ENCODE measurements at places on chromosomes 3 and 15. TPM values are rescaled to one million over a fixed set of nuclear protein-coding genes. Genes with fewer than 3 reads are reported as not detected.

Gene SYNPR
- not detected for total RNA-seq

Gene TPRG1
- total RNA-seq: 0.45 TPM

Gene PIERCE2
- total RNA-seq: 4.1 TPM

Gene CADPS
- total RNA-seq: not detected

Gene IL17RB
- total RNA-seq: not detected

Gene FANCD2
- 28.9 TPM for total RNA-seq

Gene UACA
- 24.4 TPM for total RNA-seq

Gene GRAMD1C
- 4.1 TPM for total RNA-seq

Gene GASK1A
- total RNA-seq: 0.11 TPM

Gene SNX33
- 10.5 TPM for total RNA-seq

Gene PLXNA1
- total RNA-seq: 43.8 TPM

Gene MAGI1
- 3.6 TPM for total RNA-seq

Gene GHRL
- not detected for total RNA-seq

Gene COL7A1
- 2.0 TPM for total RNA-seq

Gene GOLGA8T
- not detected for total RNA-seq

DNA sequence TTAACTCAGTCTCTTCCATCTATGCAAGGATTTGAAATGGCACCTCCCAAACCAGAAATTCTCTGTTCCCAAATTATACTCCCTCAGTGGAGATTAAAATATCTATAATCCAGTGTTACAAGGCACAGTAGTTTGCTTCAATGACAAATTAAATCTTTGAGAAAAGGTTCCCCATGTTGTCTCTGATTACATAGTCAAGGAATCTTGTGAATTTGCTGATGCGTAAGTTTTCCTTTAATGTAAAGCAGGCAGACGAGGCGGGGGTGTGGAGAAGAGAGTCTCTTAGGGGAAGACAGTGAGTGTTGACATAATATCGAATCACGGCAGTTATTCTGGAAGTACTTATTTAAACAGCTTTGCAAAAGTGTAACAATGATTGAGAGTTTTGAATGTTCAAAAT, 236.4 kb upstream of the RARB start:
- no peak for DNase-seq

- DNase-seq: no peak
Observed at GRCh38 chr3:190692256-190692655, 170.2 kb downstream of the GMNC start.

DNA sequence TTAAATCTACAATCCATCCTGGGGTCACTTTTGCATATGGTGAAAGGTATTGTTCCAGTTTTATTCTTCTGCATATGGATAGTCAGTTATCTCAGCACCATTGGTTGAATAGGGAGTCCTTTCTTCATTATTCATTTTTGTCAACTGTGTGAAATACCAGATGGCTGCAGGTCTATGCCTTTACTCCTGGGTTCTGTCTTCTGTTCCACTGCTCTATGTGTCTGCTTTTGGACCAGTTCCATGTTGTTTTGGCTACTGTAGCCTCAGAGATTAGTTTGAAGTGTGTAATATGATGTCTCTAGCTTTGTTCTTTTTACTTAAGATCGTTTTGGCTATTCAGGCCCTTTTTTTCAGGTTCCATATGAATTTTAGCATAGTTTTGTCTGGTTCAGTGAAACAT, 795.8 kb downstream of the OTOL1 start:
- no peak for DNase-seq

DNA sequence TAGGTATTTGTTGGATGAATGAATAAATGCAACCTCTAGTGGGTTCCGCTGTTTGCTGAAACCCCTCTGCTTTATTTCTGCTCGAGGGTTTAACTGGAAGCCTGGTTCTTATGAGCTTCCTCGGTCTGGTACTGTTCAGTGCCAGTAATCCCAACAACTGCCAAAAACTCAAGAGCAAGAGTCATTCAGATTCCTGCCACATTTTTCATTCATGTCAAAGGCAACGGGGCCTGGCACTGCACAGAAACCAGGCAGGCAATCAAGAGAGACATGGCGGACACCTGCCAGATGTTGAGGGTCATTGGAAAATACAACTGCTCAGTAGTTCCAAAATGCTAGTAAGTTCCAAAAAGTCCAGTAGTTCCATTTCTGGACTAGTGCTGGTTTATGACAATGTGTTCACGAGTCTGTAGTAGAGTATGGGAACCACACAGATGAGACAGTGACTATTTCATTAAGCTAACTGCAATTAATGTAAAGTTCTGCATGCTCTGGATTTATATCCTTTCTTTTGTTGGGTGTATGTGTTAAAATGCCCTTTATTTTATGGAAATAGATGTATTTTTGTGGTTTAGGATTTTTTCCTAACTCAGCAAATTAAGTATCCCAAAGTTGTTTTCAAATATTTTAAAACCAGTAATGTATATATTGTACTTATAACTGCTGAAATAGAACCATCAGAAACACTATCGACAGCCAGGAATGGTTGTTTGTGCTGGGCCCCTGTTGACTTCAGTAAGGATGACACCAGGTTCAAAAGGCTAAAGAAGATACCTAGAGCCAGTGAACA, 22.7 kb upstream of the TMEM41A start:
- no peak for DNase-seq

DNA sequence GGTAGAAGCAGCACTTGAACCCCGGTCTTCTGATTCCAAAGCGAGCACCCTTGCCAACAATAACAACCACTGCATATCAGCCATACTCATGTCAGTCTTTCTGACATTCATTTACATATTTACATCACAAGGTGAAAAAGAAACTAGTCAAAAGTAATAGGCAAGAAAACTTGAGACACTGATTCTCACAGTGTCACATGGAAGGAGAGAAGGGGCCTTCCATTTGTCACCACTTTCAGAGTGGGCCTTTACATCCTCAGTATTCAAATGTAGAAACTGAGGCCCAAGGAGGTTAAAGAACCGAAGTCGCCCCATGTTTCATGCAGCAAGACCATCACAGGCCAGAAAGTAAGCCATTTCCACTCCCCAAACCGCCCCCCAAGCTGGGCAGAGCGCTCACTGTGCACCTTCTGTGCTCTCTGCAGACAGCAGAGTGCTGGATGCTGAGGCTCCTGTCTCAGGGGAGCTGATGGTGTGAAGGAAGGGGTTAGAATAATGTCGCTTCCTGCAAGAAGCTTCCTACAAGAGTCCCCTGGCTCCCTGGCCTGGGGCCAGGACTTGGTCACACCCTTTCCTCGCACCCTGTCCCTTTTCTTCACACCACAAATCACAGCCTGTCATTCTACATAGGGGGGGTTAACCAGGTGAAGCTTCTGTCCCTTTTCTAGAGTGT, 260.1 kb downstream of the UACA start:
- no peak for DNase-seq

DNA sequence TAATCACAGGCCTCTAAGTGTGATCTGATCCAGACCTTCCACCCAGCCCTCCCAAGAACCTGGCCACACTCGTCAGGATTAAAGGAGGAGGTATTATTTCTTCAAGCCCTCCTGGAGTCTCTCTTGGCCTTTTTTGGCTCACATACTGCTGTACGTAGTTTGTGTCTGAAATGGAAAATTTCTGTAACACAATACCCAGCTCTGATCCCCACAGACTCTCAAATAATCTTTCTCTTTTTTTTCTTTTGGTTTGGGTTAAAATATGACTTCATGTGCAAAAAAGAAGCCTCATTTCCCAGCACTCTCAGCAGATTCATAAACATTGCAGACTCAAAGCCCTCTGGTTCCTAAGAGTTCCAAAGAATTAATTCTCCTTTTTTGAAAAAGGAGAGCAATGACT, 96.5 kb upstream of the PHLDB2 start:
- no peak for DNase-seq

- DNase-seq: peak; percentile 40
Observed at GRCh38 chr3:194556086-194557056, 69.6 kb upstream of the ATP13A3 start.

- no peak for DNase-seq
Observed at GRCh38 chr3:189355481-189356201, 183.9 kb downstream of the TPRG1 start.

GRCh38 chr3:188875413-188875812, 296.4 kb upstream of the TPRG1 start:
- no peak for DNase-seq

- DNase-seq: no peak
Observed at GRCh38 chr15:45630917-45631691, 3.7 kb upstream of the SQOR start.

GRCh38 chr15:62928242-62928999, 114.1 kb upstream of the TPM1 start:
- DNase-seq: peak; percentile 11

GRCh38 chr15:93088200-93088980, 621 bp downstream of the RGMA start:
- no peak for DNase-seq

- no peak for DNase-seq
Observed at GRCh38 chr3:170346481-170347392, 10.8 kb upstream of the SKIL start.

DNA sequence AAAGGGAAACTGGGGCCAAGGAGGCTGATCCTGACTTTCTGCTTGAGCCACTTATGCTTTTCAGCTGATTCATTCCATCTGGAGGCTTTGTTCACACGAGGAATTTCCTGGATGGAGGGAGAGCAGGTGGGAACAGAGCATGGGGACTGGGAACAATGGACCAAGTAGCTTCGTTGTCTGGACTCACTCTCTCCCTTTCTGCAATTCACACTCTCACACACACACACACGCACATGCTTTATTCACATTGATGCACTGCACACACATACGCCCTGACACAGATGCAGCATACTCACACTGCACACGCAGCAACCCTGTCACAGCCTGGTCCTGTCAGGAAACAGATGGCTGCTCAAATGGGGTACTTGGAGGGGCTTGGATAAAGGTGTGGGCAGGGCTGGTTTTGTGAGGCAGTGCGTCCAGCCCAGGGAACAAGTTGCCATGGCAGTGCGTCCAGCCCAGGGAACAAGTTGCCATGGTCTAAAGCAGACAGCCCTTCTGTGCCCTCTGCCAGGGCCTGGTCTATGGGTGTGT, 19.8 kb upstream of the CHCHD6 start:
- no peak for DNase-seq

DNA sequence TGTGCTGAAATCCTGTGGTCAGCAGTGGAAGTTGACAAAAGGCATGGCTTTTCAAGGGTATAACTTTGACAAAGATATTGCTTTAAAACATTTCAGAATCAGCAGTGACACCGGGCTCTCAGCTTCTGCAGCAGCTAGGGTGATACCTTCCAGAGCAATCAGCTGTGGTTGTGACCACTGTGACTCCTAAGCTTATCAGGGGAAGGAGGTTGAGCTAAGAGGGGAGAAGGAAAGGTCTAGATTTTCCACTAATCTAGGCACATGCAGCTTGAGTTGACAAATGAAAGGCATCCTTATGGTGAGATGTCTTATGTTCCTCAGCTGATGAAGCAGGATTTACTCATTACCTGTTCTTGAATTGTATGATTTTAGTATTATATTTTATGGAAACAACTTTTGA, 16.3 kb upstream of the LRRFIP2 start:
- no peak for DNase-seq

GRCh38 chr3:179450901-179451264, 387 bp downstream of the GNB4 start:
- peak; percentile 15 for DNase-seq

DNA sequence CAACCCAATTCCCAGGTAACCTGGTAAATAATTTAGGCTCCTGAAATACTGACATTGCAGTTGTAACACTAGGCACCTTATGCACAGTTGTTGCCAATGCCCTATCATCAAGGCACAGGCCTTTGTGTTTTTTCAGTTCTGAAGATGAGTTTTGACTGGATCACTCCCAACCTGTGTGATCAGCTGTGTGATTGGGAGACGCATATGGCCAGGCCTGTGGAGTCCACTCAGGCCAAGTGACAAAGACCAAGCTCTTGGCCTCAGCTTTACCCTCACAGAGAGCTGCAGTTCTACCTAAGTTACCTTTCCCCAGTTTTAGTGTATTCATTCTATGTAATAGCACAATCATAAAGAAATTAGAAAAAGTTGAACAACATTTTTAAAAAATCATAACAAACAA, 19.2 kb upstream of the AQP9 start:
- DNase-seq: no peak

DNA sequence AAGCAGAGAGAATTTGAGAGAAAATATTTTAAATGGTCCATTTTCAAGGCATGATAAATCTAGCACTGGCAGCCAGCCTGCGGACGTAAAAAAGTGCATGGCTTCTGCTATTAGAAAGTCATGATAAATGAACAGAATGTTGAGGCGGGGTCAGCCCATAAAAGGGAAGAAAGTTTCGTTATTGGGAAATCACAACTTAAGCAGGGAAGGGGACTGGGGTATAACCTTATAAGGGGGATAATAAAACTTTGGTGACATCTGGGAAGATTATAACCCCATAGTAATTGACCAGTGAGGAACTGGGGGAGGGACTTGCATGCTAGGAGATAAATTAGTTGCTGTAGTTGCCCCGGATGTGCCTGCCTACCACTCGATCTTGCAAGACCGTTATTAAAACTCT, 88.4 kb upstream of the PLSCR4 start:
- DNase-seq: no peak

DNA sequence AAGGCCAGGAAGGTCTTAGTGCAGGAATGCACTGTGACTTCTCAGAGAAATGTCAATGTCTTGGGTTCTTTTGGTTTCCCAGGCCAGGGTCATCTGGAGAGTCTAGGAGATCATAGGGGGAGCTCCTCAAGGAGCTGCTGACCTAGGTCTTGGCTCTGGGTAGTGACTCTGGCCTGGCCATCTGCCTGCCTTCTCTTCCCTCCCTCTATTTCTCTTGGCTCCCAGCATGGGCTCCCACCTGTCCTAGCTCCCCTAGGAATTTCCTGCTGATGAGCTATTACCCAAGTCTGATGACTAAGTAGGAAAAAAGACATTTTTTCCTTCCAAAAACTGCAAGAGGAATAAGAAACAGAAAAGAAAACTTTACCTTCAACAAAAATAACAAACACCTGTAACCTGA, 57.4 kb downstream of the BSN start:
- DNase-seq: no peak

DNA sequence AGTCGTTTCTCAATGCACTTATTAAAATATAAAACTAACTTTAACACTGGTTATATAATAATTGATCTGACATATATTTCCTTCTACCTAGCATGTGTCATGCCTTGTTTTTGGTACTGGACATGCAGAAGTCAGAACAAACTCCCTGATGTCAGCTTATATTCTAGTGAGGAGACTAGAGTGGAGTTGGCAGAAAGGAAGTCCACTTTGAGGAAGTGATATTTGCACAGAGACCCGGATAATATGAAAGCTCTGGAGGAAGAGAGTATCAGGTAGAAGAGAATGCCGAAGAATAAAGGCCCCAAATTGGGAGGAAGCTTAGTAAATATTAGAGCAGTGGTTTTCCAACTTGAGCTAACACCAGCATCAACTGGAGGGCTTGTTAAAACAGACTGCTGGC, 24.6 kb upstream of the ZNF280D start:
- DNase-seq: no peak

DNA sequence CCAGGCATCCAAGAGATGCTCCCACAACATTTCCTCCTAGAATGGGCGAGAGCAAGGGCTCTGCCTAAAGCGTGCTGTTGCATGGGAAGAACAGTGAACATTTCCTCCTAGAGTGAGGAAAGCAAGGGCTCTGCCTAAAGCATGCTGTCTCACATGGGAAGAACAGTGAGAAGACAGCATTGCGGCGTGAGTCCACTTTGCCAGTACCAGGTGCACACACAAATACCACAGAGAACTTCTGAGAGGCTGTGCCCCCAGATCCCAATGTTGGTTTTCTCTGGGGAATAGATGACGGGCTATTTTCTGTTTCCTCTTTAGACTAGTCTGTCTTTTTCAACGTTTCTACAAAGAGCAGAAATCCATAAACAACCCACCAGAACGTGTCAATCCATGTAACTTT, 142.9 kb downstream of the LRRK1 start:
- no peak for DNase-seq
